ENCODE measurements at places on chromosomes 1 and 21.

- DNase-seq, result peak; percentile 92
Observed at GRCh38 chr1:150561254-150561973, 12.2 kb downstream of the ADAMTSL4 start.

GRCh38 chr1:53138991-53139884 lies 3.2 kb downstream of the SLC1A7 start:
- no peak for DNase-seq

DNA sequence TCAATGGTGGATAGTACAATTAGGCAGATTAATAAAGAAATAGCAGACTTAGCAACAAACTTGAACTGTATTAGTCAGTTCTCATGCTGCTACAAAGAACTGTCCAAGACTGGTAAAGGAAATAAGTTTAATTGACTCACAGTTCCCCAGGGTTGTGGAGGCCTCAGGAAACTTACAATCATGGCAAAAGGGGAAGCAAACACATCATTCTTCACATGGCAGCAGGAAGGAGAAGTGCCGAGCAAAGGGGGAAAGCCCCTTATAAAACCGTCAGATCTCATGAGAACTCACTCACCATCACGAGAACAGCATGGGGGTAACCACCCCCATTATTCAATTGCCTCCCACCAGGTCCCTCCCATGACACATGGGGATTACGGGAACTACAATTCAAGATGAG lies 27.1 kb upstream of the PDE4B start:
- no peak for DNase-seq

DNA sequence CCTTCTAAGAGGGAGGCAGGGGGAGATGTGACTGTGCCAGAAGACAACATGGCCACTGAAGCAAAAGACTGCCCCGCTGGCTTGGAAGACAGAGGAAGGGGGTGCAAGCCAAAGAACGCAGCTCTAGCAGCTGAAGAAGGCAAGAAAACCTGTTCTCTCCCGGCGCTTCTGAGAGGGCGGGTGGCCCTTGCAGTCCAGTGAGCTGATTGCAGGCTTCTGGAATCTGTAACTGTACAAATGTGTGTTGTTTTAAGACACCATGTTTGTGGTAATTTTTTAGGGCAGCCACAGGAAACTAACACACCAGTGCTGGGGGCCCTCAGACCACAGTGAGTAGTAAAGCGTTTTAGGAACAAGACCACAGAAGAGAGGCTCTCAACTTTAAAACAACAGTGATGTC lies 47.0 kb downstream of the CD46 start:
- no peak for DNase-seq

DNA sequence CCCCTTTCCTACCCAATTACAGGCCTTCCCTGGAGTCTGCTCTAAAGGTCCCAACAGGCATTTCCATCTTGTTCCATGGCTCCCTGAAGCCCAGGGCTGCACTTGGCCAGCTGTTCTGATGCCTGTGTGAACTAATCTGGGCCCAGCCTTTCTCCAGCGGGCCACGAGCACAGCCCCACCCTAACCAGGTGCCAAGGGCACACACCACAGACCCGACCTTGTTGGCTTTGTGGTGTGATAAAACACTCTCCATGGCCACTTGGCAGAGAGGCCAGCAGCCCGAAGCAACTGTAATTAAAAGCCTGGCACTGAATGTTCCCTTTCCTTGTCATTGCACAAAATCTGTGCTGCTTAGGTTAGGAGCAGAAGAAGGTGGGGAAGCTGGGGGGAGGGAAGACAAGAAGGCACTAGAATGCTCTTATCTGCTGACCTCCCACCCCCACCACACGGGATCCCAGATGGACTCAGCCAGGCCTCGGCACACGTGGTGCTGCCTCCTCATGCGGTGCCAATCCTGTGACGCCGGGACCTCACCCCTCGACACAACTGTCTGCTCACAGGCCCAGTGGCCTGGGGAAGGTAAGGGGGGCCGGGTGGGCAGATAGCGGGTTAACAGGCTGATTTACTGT lies 9.9 kb downstream of the HCRTR1 start:
- no peak for DNase-seq

- DNase-seq, result no peak
Observed at GRCh38 chr21:43965911-43966585, 46.1 kb upstream of the TRAPPC10 start.

DNA sequence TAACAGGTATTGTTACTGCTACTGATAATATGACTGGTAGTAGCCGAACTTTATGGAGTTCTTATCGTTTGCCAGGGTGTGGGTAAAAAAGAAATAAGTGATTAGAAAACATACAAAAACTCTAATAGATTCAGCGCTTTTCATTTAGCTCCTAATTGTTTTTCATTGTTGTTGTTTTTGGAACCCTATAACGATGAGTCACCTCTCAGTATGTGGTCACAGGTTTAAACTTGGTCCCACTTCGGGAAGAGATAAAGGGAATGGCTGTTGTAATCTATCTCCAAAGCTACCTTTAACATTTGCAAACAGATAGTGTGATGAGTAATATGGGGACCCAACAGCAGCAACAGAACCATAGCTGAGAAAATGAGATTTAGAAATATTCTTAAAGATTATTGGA lies 62.7 kb upstream of the BCL10 start:
- DNase-seq, result no peak

DNA sequence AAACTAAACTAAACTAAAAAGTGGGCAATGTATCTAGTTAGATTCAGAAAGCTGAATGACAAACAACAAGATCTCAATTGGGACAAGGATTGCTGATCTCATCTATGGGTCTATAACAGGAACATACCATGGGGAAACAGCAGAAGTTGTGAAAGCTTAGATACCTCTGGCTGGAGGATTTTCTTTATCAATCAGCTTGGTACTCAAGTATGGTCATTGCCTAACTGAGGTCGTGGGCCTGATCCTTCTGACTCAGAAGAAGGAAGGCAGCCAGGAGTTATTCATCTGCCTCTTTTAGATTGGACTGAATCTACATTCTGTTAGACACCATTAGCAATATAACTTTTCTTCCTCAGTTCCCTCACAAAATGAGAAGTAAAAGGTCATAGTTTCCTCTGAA lies 39.7 kb downstream of the DNTTIP2 start:
- DNase-seq, result no peak

DNA sequence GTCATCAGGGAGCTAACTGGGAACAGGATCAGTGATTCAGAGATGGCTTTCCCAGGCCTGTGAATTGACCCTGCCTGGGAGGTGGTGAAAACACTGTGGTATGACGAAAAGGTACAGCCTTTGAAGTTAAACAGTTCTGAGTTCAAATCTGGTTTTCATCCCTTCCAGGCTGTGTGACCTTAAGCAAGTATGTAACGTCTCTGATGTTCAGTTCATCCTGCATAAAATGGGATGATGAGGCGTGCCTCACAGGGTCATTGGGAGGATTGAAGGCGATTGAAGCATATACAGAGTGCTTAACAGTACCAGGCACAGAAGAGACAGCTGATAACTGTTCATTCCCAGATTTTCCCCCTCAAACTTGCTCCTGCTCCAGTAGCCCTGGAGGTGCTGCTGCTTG lies 11.0 kb downstream of the KCNC4 start:
- DNase-seq, result no peak

DNA sequence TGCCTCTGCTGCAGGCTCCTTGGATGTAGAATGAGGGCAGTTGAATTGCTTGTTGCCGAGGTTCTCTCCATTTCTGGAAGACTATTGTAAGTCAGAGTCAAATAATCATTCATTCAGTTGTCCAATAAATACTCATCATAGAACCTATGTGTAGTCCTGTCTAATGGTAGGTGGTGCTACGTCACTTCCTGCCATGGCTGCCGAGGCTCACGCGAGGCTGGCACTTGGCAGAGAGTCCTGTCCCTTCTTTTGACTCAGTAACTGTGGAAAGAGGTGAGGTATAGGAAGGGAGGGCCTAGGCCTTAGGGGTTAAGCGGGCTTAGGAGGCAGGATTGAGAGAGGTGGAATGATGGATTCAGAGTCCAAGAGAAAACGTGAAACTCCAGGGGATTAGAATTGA lies 9.7 kb downstream of the ADARB1 start:
- DNase-seq, result no peak

GRCh38 chr1:97070376-97070775 lies 348.8 kb downstream of the PTBP2 start:
- no peak for DNase-seq

DNA sequence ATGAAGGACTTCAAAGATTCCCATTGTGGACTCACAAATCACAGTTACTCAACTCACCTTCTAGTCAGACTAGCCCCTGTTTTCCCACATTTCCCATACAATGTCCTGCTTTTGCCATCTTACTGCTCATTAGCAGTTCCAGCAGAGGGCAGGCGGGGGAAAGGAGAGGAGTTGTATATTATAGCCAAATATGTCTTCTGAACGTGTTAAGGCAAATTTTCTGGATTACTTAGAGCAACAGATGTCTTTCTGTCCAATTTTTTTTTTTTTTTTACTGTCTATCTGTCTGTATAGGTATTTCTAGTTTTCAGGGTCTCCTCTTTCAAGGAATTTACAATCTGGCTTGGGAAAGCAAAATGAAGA lies 29.9 kb upstream of the DDAH1 start:
- DNase-seq, result no peak

GRCh38 chr1:208247696-208248095 lies 3.5 kb upstream of the PLXNA2 start:
- no peak for DNase-seq

DNA sequence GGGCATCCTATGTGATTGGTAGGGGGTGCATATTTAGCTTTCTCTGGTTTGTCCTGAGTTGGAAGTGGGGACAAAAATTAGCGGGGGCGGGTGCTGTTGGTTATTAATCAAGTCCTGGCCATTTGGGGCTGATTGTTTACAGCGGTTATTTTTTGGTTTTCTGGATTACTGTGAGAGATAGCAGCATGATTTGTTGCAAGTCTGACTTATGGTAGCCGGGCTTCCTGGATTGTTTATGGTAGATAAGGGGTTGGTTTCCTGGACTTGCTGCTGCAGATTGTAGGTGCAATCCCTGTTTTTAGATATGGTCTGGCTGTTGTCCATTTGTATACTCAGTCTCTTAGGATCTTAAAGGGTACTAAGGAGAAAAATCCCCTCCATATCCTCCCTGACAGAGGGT lies 12.1 kb upstream of the PROK1 start:
- DNase-seq, result no peak

DNA sequence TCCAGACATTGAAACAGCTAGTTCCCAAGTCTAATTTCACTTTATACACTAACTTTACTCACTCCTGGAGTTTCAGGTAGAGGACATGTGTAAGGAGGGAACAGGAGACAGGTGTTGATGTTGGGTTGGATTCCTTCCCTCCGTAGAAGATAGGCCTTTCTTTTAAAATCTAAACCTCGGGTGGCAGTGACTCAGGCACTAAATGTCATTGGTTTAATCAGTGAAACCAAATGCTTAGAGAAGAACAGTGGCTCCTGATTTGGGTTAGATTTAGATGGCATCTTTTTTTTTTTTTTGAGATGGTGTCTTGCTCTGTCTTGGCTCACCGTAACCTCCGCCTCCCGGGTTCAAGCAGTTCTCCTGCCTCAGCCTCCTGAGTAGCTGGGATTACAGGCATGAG lies 7.2 kb downstream of the CAP1 start:
- no peak for DNase-seq

DNA sequence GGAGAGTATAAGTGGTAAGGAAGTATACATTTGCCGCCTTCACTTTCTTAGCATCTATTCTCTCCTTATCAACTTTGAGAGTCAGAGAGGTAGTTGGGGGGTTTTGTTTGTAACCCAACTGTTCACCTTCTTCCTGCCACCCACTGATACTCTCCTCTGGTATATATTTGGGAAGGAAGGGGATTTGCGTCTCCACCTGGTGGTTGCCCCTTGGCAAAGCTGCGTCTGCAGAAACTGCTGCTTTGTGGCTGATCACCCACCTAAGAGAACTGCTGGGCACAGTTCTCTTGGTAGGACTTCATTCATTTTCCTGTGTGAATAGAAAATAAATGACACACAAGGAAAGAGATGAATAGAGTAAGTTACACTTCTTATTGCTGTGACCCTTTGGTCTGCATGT lies 87.0 kb downstream of the SYT14 start:
- DNase-seq, result no peak

DNA sequence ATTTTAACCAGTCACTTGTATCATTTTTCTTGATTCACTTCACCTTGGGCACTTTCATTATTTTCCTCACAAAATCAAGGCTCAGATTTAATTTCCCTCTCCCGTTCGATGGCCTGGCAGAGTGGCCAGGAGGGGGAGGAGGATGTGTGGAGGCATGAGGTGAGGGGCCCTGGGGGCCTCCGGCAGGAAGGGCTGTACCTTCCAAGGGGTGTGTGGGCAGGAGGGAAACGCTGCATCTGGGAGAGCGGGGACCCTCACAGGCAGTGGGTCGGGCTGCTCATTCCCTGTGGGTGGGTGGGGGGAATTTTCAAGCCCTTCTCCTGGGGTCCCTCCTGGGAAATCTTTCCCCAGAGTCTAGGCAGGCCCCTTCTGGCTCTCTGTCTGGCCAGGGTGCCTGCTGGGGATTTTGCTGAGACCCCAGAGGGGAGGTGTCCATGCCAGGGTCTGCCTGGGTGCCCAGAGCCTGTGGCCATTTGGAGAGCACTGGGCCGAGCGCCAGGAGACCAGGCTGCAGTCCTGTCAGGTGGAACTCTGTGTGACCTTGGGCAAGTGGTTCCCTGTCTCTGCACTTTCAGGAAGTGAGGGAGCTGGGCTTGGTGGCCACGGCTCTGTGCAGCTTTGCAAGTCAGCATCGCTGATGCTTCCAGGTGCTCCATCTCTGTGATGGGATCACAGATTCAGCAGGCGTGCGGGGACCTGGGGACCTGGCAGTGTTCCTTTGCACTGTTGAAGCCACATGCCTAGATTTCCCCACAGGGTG lies 81.9 kb upstream of the C1orf174 start:
- DNase-seq, result no peak

DNA sequence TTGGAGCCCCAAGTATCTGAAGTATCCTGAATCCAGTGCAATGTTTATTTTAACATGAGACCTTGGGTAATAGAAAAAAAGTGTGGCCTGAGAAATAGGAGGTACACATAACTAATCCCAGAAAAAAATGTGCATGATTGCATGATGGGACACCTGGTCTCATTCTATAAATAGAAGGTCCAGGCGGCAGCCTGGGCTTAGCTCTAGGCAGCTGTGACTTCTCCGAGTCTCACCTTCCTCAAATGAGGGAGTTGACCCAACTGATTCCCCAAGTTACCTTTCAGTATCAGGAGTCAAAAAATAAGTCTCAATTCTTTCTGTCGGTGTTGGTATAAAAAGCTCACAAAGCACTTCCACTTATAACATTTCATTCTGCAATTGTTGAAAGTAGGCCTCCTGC lies 65.9 kb upstream of the CCDC190 start:
- no peak for DNase-seq

- no peak for DNase-seq
Observed at GRCh38 chr1:68791800-68792199, 294.9 kb upstream of the DEPDC1 start.

- DNase-seq, result peak; percentile 19
Observed at GRCh38 chr1:210586771-210587170, 258.1 kb downstream of the HHAT start.
